ENCODE measurements at places on chromosomes 3 and 15.

GRCh38 chr15:61921093-61921492 is 139.2 kb downstream of the VPS13C start:
- DNase-seq, result no peak

DNA sequence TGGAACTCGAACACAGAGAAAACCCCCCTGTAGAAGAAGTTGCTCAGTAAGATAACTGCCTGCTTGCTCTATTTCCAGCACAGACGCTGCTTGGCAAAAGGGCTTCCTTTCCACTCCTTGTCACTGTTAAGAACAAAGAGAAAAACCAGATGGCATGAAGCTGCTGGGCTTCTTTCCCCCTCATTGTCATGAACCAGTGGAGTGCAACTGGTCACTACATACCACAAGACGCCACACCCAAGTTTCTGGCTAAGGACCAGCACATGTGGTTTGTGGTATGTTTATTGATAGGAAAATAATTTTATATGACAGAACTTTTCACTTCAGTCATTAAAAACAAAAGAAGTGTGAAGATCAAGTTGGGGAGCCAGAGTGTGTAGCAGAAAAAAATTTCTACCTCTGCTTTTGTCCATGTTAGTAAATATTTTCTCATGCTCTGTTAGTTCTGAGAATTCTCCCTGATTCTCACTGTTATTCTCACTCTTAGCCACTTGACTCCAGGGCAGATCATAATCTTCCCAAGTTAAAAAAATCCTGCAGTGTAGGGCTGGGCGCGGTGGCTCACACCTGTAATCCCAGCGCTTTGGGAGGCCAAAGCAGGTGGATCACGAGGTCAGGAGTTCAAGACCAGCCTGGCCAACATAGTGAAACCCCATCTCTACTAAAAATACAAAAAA is 37.9 kb downstream of the CLK3 start:
- DNase-seq, result no peak

DNA sequence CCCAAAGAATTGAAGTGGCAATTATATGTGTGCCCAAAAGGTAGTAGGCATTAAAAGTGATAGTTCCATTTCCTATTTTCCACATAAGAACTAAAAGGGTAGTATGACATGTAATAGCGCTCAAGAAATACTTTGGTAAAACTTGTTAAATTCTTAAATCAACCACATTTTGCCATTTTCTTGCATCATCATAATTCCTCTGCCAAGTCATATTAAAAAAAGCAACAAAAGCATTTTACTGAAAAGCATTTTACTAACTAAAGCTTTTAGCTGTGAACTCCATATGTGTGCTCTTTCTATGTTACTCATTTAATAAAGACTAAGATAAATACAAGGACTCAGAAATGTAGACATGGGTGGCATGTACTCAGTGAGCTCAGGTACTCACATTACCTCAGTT is 70.1 kb downstream of the GPR160 start:
- DNase-seq, result no peak

DNA sequence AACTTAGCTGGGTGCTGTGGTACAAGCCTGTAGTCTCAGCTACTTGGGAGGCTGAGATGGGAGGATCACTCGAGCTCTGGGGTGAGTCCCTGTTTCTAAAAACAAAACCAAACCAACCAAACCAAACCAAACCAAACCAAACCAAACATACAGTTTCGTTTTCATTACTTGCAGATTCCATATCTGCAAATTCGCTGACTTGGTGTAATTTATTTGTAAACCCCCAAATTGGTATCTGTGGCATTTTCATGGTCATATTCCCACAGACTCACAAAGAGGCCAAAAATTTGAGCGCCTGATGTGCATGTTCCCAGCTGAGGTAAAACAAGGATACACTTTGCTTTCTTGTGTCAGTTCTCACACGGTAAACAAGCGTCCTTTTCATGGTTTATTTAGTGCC is 1138.3 kb downstream of the ROBO1 start:
- no peak for DNase-seq

DNA sequence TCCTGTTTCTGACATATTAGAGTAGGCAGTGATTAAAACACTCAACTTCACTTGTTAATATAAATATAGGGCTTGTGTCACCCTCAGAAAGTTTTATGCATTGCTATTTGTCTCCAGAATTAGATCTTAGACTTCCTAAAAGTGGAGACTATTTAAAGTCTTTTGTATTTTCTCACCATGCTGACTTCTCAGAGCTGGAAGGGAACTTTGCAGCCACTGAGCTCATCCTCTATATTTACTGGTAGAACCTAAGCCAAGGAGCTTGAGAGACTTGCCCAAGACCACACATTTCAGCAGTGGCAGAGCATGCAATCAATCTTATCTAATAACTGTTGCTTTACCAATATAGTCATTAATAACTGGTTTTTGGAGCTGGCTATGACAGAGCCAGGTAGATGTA is 53.2 kb downstream of the STAC start:
- DNase-seq, result no peak

- no peak for DNase-seq
Measured at GRCh38 chr3:171955598-171955997, 83.8 kb upstream of the FNDC3B start.
